ENCODE measurements at places on chromosomes 3 and 15.

GRCh38 chr15:74130155-74130848 lies at the start of gene ISLR2:
TSS of gene ISLR2 (plus strand) at chr15:74130586. CDS start at chr15:74132755, 2,169 bp downstream.
- DNase-seq, result no peak

GRCh38 chr3:154112146-154112852 lies 8.9 kb upstream of the ARHGEF26 start:
- DNase-seq, result no peak

DNA sequence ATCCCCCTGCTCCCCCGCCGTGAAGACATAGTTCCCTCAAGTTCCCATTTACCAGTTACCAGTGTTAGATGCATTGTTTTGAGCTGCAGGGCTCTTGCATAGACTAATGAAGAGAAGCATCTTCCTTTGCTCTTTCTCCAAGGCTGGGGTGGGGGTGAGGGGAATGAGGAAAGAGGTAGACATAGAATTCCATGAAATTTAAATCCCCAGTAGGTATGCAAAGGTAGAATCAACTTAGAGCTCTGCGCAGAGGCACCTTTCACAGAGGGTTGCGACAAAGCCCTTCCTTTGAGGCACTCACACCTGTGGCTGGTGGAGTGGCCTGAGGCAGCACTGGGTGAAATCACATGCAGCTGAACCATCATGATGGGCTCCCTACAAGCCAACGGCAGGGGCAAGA lies 101.3 kb downstream of the WDR76 start:
- DNase-seq, result no peak

GRCh38 chr15:55742927-55743728 lies at the start of gene PRTG:
TSS of gene PRTG (minus strand) at chr15:55743152. CDS start at chr15:55742931, 221 bp downstream.
- DNase-seq, result no peak

- no peak for DNase-seq
Observed at GRCh38 chr15:31525185-31525695, 198.6 kb downstream of the KLF13 start.

- no peak for DNase-seq
Observed at GRCh38 chr3:17995769-17996168, 253.3 kb upstream of the TBC1D5 start.

- DNase-seq, result no peak
Observed at GRCh38 chr3:154933581-154933980, 146.5 kb upstream of the MME start.

- DNase-seq, result no peak
Observed at GRCh38 chr15:25869701-25870100, 6.6 kb upstream of the ATP10A start.

DNA sequence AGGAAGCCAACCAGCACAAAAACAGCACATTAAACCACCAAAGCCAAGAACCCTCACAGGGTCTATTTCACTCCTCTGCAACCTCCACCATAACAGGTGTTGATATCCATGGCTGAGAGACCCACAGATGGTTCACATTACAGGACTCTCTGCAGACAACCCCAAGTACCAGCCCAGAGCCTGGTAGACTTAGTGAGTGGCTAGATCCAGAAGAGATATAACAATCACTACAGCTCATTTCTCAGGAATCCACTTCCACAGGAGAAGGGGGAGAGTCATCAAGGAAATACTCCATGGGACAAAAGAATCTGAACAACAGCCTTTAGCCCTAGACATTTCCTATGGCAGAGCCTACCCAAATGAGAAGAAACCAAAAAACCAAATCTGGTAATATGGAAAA lies 168.1 kb upstream of the CD96 start:
- DNase-seq, result no peak

DNA sequence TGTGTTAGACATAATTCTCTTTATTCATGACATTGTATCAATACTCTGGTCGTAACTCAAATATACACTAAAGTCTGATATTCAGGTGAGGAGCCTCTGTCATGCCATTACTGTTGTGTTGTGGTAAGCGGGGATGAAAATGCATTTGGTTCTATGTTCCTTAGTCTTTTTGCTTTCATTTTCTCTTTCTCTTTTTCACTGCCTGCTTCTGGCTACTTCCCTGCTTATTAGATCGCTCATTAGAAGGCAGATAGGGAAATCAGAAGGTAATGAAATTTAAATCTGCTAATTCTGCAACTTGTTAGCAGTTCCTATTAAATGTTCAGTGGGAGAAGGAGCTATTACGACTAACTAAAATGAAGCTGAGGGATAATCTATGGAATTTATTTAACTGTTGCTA lies 345.0 kb downstream of the GRM7 start:
- no peak for DNase-seq

DNA sequence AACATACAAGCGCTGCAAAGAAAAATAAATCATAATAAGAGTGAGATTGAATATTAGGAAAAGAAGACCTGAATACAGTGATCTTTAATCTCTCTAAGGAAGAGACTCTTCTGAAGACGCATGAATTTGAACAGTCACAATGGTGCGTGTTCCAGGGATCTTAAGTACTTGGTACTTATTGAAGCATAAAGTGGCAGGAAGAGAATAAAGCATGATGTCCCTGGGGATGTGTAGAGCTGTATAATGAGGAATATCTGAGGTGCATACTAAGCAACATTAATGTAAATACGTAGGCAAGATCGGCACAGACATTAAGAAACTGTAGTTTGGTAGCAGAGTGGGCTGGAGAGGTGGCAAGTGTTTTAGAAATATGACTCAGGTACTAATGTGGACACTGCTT lies 246.2 kb upstream of the MCTP2 start:
- DNase-seq, result no peak

DNA sequence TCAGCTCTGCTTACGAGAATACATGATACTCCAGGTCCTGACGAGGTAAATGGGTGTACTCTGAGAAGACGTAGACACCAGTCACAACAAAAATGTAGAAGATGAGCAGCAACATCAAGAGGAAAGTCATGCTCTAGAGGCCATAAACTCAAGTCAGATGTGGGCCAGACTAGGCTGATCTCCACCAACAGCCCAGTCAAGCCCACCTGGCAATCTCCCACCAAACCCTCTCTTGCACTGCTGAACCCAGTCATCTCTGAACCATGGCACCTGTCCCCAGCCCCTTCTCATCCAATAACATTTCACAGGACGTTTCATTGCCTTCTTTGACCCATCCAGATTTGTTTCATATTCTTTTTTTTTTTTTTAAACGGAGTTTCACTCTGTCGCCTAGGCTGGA lies 10.8 kb upstream of the PDIA3 start:
- no peak for DNase-seq

- DNase-seq, result no peak
Observed at GRCh38 chr3:108202080-108202479, 20.1 kb downstream of the IFT57 start.

DNA sequence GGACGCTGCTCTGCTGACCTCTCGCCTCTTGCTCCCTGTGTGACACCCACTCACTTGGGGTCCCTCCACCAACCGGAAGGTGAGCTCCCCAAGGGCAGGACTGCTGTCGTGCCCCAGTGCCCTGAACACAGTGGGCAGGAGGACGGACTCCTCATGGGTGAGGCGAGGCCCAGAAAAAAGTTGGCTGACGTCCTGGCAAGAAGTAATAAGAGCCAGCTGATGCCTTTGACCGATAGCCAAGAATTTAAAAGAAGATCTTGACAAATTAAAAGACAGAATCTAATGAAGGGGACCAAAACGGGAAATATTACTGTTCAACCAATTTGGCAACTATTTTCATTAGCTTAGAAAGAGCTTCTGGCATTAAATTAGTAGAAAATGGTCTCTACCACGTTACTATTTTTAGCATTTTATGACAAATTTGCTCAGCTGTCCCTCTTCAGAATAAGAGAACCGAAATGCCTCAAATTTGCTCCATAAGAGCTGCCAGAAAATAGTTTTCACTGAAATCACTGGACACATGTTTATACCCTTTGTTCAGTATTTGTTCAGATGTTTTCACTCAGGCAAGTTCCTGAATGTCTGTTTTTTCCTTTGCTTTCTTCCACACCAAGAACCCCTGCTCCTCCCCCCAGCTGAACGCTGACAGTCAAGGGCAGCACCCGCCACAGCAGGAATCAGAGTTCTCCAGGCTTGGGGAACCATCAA lies 60.5 kb downstream of the XXYLT1 start:
- no peak for DNase-seq

DNA sequence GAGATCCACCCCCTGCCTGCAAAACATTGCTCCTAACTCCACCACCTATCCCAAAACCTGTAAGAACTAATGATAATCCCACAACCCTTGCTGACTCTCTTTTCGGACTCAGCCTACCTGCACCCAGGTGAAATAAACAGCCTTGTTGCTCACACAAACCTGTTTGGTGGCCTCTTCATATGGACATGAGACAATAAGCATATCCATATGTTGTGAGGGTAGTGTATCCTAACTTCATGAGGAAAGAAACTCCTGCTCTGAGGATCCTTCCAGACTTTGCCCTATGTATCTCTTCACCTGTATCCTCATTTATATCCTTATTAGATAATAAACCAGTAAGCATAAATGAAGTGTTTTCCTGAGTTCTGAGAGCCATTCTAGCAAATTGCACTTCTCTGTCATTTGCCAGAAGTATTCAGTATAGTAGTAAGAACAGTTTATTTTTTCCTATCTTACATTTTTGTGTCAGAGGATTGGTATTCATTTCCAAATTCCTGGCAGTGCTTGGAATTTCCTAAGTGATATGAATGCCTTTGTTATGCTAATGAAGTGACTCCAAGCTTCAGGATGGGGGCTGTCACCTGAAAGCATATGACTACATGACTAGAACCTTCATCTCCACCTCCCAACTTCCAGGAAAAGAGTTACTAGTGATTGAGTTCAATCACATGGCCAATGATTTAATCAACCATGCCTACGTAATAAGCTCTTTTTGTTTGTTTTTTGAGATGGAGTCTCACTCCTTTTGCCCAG lies 30.2 kb downstream of the TTBK2 start:
- DNase-seq, result no peak

- DNase-seq, result no peak
Observed at GRCh38 chr15:61169904-61170695, 59.0 kb downstream of the RORA start.

DNA sequence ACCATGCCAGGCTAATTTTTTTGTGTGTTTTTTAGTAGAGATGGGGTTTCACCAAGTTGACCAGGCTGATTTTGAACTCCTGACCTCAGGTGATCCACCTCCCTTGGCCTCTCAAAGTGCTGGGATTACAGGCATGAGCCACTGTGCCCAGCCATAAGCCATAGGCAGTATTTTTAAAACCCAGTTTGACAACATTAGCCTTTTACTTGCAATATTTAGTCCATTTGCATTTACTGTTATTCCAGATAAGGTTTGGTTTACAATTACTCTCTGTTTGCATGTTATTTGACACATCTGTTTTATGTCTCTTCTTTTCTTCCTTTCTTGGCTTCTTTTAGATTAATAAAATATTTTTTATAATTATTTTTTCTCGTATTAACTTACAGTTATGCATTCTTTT lies 83.6 kb upstream of the EPHB3 start:
- DNase-seq, result no peak

GRCh38 chr3:188077160-188077799 lies 76.7 kb upstream of the LPP start:
- no peak for DNase-seq

DNA sequence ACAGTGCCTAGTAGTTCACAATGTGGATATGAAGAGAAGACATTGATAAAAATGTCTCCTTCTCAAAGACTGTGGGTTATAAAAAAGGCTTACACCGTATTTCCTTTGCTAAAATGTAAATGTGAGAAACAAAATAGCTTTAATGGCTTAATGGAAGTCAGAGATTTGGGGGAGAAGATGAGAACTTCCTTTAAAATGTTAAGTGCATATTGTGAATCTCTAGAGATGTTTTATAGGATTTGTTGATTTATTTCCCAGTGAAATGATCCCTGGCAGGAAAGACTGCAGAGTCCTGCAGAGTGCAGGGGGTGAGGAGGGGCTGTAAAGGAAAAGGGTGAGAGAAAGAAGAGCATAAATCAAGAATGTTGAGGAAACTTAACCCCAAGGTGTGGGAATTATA lies 305.1 kb downstream of the GAP43 start:
- DNase-seq, result no peak

DNA sequence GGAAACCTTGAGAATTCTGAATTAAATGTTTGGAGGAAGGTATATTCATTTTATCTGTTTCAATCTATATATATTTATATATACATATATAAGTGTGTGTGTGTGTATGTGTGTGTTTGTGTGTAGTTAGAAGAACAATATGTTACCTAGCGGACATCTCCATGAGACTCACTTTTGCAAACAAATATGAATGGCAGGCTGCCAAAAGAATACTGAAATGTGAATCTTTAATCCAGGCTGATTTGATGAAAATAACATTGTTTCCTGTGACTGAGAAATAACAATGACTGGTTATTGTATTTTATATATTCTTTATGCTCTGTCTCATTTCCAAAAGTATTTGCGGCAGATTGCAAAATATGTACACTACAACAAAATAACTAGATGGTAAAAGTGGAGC lies 255.5 kb upstream of the TGFBR2 start:
- DNase-seq, result no peak

DNA sequence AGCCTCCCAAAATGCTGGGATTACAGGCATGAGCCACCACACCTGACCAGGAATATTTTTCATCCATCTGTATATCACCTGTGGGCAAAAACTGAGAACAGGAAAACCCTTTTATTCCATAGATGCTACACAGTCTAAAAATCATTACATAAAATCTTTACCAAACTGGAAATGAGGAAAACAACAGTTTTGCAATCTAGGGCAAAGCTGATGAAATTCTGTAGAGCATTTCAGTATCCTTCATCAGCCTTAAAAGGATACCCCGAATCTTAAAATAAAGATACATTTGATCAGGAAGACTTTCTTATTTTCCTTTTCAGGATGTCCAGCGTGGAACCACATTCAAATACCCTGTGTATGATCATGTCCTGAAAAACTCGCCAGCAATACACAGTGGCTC lies 7.1 kb downstream of the SIAH2 start:
- DNase-seq, result no peak

- no peak for DNase-seq
Observed at GRCh38 chr3:117263745-117264144, 554.2 kb downstream of the TUSC7 start.

DNA sequence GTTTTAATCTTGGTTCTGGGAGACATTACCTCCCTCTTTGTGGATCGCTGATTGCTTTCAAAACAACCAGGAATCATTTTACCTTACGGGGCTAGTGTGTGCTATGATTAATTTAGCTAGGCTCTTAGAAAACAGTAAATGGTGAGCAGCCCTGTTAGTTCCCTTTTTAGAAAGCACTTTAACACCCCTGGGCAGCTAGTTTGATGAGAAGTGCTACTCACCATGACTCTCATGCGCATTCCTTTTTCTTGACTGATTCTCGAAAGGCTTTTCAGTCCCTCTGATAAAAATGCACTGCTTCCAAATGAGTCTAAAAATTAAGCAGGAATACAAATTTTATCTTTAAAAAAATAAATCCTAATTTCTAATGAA lies 75.3 kb upstream of the LEKR1 start:
- no peak for DNase-seq

DNA sequence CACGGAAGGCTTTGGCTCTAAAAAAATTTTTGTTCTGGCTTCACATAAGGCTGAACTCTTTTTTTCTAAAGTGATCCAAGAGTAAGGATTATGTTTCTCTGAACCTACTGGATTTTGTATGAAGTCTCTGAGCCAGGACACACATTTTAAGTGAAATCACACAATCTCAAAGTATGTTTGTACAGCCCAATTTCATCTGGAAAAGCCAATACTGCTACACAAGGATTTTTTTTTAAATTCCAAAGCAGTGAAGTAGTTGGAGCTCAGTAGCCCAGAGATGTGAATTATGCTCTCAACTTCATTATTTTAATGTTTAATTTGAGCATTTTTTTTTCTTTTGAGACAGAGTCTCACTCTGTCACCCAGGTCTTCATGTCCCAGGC lies 243.9 kb downstream of the FAM43A start:
- no peak for DNase-seq

- no peak for DNase-seq
Observed at GRCh38 chr3:187274977-187275338, 16.6 kb downstream of the MASP1 start.

GRCh38 chr3:176953106-176954060 lies 243.9 kb downstream of the TBL1XR1 start:
- no peak for DNase-seq
